Osteocyte (in vitro differentiated cells): ENCODE measurements at places on chromosomes 4 and X.
A peak's percentile ranks its signal among the peaks of the same experiment; 100 is the strongest.

DNA sequence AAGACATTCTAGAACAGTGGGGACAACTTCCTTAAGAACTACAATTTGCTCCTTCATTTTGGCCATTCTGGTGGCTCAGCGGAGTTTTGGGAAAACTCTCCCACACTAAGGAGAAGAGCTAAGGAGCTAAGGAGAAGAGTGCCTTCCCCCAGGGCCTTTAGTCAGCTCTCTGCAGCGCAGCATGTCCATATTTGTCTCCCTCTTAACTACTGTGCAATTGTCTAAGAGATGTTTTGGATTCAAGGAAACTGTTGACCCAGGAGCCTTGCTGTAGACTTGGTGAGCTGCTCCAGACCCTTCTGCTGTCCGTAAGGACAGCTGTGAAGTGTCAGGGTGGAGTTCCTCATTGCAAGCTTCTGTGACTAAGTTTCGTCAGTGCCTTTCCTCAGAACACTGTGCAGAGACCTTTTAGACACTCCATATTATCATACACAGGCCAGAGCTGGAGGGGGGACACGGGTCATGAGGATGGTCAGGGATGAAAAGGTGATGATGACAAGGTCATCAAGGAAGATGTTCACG lies 179.0 kb downstream of the NHS start:
- DNase-seq = no peak

DNA sequence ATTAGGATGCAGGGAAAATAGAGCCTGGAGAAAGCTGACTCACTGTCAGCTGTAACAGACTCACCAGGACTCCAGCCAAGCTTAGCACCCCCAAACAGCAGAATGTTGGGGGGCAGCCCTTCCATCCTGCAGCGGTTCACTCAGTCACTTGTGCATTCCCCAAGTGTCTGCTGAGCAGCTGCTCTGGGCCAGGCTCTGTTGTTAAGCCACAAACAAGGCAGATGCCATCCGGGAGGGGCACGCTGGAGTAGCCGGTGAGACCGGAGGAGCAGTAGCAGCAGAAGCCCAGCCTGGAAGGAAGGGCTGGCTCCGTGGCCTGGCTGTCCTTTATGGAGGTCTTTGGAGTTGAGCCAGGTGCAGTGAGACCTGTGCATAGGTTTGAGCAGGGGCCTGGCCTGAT lies 22.0 kb downstream of the CCNQ start:
- no peak for DNase-seq

DNA sequence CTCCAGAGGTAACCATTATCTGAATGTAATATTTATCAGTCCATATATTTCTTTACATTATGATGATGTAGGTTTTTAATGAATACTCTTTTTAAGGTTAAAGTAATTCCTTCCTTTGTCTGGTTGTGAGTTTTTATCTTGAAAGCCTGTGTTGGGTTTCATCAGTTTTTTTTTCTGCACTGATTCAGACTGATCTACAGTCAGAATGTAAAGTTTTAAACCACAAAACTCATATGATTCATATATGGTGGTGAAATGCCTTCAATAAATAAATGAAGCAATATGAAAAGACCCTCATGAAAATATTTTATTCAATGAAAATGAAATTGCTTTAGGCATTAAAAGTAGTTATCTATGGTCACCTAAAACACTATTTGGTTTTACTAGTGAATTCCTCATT lies 47.1 kb downstream of the SORBS2 start:
- DNase-seq = no peak

DNA sequence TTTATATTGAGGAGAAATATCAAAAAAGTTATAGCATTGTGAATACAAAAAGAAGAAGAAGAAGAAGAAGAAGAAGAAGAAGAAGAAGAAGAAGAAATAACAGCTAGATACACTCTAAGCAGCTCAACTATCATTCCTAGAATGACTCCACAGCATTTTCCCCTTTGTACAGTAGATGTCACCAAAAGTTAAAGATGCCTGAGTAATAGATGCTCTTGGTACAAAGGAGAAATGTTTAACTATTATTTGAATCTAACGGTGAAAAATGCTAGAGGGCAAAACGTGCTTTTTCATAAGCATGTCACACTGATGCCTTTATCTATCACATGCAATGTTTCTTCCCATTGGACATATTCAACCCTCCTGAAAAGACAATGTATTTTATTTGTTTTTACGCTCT lies 178.4 kb upstream of the GPRIN3 start:
- DNase-seq = no peak

DNA sequence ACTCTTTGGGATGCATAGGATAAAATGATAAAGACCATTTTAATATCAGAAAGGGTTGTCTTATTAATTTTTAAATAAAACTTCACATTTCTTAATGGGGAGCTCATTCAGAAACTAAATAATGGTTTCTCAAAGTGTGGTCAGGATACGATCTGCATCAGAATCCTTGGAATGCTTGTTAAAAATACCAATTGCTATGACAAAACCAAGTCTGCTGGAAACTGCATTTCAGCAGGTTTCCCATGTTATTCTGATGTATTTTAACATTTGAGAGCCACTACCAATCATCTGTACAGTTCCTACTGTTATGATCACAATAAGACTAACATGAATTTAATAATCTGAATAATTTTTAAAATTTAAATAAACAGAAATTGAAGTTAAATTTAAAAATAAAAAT lies 115.1 kb downstream of the SOWAHB start:
- no peak for DNase-seq

- DNase-seq = no peak
Measured at GRCh38 chr4:4254666-4255065, 6.6 kb upstream of the TMEM128 start.

DNA sequence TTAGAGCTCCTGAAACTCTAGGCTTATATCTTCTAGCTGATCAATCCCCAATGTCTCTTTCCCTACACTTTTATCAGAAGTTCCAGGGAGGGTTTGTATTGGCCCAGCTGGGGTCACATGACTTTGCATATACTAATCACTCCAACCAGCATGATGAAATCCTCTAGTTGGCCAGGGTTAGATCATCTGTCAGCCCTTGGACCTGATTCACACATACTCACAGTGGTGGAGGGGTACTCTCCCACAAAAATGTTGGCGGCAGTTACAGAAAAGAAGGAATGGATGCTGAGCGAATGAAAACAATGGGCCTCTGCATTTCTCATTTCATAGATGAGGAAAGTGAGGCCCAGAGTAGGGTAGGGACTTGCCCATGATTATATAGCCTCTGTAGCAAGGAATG lies 151.1 kb downstream of the PJA1 start:
- peak; percentile 49 for DNase-seq

- no peak for DNase-seq
Measured at GRCh38 chr4:87851332-87851731, 18.6 kb downstream of the MEPE start.
